ENCODE measurements at places on chromosomes 6 and 20.

DNA sequence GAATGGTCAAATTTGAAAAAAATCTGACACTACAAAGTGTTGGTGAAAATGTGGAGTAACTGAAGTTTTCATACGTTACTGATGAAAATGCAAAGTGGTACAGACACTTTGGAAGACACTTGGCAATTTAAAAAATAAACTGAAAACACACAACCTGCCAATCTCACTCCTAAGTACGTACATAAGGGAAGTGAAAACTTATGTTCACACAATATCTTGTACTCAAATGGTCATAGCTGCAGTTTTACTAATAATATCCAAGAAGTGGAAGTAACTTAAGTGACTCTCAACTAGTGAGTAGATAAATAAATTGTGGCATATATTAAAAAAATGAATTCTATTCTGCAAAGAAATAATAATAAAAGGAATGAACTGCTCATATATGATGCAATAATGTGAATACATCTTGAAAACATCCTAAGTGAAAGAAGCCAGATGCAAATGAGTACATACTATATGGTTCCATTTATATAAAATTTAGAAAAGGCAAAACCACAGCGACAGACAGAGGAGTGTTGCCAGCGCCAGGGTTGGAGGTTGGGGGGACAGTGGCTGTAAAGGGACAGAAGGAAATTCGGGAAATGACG lies 198.2 kb downstream of the ERMARD start:
- no peak for DNase-seq

GRCh38 chr6:4174042-4174441 lies 38.7 kb upstream of the ECI2 start:
- DNase-seq, result no peak

DNA sequence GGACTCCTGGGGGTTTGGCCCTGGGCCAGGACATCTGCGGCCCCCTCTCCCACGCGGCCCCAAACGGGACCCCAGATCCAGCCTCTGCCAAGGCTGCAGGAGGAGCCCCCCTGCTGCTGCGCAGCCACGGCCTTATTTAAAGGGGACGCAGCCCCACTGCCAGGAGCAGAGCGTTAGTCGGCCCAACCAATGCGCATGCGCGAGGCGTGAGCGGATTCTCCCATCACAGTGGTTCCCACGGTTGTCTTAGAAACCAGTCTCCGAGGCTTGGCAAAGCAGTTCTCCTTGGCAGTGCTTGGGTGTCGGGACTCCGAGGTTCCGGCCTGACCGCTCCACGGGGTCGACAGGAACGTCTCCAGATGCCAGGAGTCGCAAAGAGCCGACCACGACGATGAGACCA lies 288.3 kb upstream of the ZNF337 start:
- DNase-seq, result no peak

DNA sequence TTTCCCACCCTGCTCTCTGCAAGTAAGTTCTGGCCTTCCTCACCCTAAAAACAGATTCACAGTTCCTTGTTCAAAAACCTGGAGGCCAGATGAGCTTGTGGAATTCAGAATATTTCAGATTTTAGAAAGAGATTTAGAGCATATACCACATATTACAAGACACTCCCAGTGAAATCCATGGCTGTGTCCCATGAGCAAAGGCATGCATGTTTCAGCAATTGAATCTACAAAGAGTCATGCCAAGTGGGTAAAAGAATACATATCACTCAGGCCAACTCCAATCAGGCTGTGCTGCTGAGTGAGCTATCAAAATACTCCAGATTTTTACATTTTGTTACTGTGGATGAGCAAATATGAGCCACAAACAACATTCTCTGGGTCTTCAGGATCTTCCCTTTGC lies 10.2 kb upstream of the NEDD9 start:
- DNase-seq, result no peak

- DNase-seq, result no peak
These were observed 17.2 kb upstream of the ADGRF1 start for GRCh38 chr6:47059216-47059885.

Data from NCI-H226 (cell line).